ENCODE measurements at places on chromosomes 7 and 10.

DNA sequence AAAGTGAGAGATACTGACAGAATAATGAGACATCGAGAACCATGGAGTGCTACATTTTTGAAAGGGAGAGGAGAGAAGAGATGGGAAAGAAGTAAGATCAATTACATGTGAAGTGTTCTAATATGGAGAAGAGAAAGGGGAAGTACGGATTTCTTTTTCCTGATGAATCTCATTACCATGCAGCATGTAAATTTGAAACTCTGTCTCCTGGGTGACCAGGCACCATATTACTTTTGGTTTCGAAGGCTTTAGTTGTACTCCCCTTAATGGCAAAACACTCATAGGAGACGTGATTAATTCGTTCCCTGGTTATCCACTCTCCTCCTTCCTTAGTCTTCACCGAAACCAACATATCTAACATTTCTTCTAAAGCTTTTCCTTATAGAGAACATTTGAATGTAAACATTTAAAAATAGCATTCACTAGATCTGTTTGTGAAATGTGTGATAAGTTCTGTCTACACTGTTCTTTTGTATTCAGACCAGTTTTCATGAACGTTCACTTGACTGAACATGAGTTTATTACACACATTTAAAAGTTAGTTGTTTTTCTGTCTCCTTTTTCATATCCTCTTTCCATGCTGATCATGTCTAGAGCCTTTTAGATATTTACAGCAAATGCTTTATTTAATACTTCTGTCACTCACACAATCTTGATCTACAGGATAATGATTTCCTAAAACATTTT lies 80.2 kb upstream of the MSRB2 start:
- DNase-seq: no peak

- no peak for DNase-seq
Observed at GRCh38 chr10:30774261-30774660, 144.7 kb upstream of the LYZL2 start.

DNA sequence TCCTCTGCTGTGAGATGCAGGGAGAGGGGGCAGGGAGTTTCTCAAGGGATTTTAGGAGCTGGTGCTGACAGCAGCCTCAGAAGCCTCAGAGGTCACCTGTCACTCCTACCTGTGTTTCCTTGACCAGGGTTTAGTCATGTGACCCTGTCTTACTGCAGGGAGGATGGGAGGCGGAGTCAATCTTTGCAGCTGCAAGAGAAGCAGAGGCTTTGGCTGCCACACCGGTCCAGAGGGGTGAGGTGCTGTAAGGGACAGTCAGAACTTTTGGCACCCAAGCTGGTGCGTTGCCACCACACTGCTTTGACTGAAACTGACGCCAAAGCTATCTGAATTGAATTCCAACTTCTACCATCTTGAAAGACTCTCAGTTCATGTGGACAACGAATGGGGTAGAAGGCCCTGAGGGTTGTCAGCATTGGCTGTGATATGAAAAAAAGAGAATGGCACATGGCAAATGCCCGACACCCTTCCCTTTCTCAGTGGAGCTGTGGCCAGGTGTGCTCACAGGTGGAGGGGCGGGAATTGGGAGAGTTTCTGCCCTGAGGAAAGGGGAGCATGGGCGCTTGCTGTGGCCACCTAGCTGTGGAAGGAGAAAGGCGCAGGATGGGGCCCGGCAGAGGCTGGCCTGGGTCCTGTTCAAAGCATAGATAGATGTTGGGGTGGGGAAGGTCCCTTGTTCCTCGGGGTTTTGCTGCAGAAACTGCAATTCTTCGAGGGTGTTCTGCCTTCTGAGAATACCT lies 69.3 kb downstream of the ARHGAP22 start:
- no peak for DNase-seq

DNA sequence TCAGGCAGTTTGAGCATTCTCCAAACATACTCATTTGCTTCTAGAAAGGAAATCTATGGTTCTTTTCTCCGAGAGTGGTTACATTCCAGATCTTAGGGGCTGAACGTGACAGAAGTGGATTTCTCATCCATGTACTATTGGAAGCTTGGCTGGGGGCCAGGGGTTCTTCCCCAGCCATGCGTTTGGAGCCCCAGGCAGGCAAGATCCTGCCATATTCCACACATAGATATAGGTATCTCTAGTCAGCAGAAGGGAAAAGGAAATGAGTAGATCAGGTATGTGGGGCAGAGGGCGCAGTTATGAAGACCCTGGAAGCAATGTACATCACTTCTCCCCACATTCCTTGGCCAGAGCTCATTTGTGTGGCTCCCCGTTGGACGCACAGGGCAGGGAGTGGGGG lies 299.8 kb downstream of the CCDC3 start:
- DNase-seq: no peak

- no peak for DNase-seq
Observed at GRCh38 chr10:44733501-44734488, 177.3 kb upstream of the TMEM72 start.

DNA sequence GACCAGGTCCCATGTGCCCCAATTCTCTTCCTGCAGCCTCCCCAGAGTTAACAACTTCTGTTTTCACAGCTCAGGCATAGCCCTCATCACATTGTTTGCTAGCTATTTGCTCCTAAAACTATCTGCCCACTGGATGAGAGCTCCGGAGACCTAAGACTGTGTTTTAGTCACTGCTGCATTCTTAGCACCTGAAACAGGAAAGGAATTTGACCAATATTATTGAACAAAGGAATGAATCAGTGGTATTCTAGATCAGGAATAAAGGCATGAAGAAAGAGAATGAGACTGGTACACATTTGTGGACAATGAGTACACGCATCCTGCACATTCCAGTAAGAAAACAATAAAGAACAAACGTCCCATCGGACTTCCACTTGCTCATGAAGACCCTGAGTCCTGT lies 54.8 kb downstream of the PPP1R17 start:
- DNase-seq: no peak

DNA sequence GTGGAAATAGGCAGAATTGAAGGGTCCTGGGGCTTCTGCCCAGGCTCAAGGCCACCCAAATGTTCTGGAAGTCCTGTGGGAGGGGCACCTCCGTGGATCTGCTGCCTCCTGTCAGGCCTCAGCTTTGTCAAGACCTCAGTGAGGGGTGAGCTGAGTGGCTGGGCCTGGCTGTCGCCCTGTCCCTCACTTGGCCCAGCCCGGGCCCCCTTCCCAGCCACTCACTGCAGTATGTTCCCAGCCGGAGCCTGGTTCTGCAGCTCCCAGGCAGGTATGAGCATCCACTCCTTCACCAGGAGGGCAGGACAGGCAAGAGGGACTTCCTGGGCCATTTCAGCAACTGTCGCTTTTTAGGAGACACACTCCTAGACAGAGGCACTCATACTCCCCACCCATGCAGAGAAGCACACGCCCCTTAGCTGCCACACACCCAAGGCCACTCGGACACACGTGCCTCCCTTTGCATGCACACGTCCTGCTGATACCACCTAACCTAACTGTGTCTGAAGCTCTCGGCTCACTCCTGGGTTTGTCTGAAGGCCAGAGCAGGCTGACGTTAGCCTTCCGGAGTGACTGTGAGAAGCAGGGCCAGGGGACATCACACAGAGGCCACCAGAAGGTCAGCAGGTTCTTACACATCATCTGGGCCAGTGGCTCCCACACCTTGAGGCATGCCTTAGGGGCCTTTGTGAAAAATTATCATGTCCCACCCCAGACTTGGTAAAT lies 72.2 kb upstream of the COL13A1 start:
- no peak for DNase-seq

- no peak for DNase-seq
Observed at GRCh38 chr7:34059136-34059828, 153.9 kb downstream of the BMPER start.

- DNase-seq: no peak
Observed at GRCh38 chr10:128701837-128702236, 575.6 kb upstream of the MKI67 start.

DNA sequence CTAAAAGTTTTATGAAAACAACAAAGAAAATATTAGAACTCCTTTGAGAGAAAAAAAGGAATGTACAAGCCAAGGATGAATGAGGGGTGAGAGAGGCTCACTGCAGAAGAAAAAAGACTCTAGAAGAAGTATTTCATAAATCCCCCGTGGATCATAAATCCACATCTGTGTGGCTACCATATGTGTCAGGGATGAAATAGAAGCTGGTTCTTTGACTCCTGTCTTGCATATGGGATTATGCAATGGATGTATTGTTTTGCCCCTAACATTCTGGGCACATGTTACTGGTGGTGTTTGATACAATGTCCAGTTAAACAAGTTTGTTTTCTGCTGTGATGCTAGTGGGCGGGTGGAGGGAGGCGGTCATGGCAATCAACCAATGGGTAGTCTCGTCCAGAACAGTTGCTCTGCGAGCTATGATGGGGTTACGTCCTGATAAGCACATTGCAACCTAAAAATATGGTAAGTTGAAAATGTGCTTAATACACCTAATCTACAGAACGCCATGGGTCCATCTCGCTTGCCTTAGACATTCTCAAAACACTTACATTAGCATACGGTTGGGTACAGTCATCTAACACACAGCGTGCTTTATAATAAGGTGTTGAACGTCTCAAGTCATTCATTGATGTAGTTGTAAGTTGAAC lies 34.1 kb upstream of the PITRM1 start:
- no peak for DNase-seq

GRCh38 chr10:13272164-13272571 lies 27.7 kb downstream of the PHYH start:
- no peak for DNase-seq

- DNase-seq: no peak
Observed at GRCh38 chr7:70614237-70615045, 517.5 kb upstream of the GALNT17 start.

- DNase-seq: no peak
Observed at GRCh38 chr10:113087165-113088029, 137.3 kb downstream of the TCF7L2 start.

DNA sequence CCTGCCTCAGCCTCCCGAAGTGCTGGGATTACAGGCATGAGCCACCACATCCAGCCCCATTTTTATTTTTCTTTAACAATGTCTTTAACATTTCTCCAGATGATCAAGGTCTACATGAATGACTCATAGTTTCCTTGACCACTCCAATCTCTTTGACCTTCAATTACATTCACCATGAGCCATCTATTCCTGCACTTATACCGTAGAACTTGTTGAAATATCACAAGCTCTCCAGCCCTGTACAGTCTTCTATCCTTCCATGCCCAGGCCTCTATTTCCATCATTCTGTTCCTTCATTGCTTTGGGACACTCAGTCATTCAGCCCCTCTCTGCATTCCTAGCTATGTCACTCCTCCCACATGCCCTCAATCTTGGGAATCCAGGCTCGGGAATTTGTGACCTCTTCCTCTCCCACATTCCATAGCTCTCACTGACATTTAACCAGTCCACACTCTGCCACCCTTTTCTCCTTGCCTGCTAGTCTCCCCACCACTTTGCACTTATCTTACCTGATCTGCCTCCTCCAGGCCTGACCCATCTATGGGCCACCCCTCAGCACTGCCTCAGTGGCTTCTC lies 151.8 kb upstream of the STK17A start:
- no peak for DNase-seq

DNA sequence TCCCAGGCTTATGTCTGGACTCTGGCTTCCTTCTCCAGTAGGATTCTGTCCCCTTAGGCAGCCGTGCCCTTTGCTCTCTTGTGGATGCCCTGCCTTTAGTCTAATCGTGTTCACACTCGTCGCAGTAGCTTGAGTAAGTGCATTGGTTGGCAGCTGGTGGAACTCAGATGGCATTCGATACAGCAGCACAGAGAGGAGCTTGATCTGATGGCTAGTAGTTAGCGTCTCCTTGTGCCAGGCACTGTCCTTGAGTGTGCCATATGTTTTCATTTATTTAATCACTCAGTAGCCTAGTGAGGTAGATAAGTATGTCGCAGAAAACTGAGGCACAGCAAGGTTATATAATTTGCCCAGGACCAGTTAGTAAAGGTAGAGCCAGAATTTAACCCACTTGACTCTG lies 18.2 kb upstream of the PARP12 start:
- DNase-seq: no peak

- DNase-seq: peak; percentile 14
Observed at GRCh38 chr7:31735991-31736982, 49.3 kb downstream of the PPP1R17 start.

Data from CMK (cell line).